Activated effector memory CD4-positive, alpha-beta T cell treated with anti-CD3 and anti-CD28 coated beads, Interleukin-2, amount 50 U/mL, for 16 hours (primary cell): ENCODE measurements at places on chromosomes 6 and 20.

GRCh38 chr20:44598423-44599305, 16.3 kb downstream of the PKIG start:
- no peak for DNase-seq

- no peak for DNase-seq
These were observed 96.9 kb upstream of the FOXQ1 start for GRCh38 chr6:1215023-1215422.

- DNase-seq: no peak
These were observed 193.8 kb downstream of the SMOC2 start for GRCh38 chr6:168634541-168635328.

DNA sequence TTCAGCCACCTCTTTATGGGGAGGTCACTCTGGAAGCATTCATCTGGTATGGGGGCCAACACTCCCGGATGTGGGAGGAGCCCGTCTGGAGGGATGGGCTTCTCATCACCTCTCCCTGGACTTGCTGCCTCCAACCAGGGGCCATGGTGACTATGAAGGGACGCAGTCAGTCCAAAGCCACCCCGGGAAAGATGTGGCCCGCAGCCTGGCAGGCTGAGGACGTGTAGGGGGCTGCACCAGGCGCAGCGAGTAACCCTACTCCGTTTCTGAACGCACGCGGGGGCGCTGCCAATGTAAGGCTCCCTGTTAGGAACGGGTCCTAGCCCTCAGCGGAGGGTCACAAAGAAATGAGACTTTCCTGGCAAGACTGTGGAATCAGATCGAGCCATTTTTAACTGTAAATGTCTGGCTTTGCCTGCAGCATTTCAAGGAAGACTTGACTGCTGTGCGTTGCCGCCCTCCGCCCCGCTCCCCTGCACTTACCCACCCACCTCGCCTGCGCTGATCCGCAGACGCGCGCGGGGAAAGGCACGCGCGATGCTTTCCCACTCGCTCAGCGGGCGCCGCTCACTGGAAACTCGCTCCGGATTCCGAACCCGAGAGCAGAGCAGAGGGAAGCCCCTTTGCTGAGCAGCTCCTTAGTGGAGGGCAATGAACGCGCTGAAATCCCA, 55.1 kb downstream of the IL20RA start:
- DNase-seq: no peak

- no peak for DNase-seq
These were observed 4.1 kb downstream of the PRR18 start for GRCh38 chr6:166304106-166304505.

GRCh38 chr6:6393069-6393529, 72.6 kb upstream of the F13A1 start:
- no peak for DNase-seq

GRCh38 chr20:16052456-16052855, 520.8 kb downstream of the KIF16B start:
- no peak for DNase-seq

DNA sequence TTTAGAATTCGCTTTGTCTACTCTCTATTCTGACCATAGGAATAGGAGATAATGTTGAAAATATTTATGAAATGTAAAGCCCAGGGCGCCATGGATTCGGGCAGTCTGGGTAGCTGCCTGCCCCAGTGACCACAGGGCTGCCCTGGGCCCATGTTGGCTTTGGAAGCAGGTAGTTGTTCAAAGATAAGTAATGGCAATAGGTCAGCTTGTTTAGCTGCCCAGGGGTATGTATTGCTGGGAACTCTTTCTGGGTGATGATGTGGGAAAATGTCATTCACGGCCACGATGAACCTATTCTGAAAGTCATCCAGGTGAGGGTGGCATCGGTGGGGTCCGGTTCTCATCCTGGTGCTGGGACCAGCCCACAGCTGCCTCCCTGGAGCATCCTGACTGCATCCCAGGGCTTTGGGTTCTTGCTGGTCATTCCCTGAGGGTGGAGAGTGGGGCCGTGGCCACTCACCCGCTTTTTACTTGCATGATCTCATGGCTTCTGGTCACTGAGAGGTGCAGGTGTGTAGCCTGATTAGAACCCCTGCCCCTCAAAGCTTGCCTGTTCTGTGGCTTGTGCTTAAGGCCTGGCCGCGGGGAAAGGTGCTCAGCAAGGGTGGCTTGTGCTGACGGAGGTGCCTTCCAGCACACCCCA, 102.8 kb downstream of the ERMARD start:
- DNase-seq: no peak

- no peak for DNase-seq
These were observed 77.0 kb downstream of the YTHDF1 start for GRCh38 chr20:63138855-63139341.

DNA sequence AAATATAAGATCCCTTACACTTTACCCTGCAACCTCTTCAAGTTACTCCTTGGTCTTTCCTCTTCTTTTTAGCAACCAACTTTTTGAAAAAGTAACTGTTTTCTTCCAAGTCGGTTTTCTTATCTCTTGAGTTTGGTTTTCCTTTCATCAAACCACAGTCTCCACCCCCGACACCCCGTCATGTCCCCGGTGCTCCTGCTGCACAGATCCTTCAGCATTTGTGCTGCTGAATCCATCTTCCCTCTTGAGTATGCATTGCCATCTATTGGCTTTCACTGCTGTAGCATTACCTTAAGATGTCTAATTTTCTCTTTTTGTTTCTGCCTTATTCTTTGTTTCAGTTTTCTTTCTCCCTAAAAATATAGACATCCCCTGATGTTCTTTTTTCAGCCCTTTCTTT, 11.9 kb upstream of the TNFRSF21 start:
- DNase-seq: no peak

DNA sequence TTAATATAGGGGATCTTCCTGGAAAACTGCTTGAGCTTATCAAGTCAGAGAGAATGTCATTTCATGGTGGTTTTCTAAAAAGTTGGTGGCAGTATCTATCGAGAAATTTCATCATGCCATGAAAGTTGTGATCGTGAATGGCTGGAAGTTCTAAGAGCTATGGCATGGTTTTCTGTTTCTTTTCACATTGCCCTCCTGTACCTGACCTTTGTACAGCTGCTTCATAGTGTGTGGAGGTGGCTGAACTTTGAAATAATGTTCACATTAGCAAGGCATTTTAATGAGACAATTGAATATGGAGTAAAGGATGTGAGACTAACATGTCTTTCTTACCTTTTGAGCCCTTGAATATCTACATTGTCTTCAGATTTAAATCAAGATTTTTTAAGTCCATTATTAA, 278.2 kb upstream of the ID4 start:
- DNase-seq: no peak

- DNase-seq: no peak
These were observed 44.1 kb downstream of the SNX9 start for GRCh38 chr6:157867155-157867559.

GRCh38 chr6:45614488-45615285, 237.0 kb upstream of the SUPT3H start:
- no peak for DNase-seq

GRCh38 chr20:37526839-37527637, 638 bp downstream of the BLCAP start:
- DNase-seq: peak; percentile 58

GRCh38 chr6:28615955-28616747, 90.5 kb downstream of the GPX5 start:
- DNase-seq: no peak

GRCh38 chr6:85460921-85461797, 11.3 kb downstream of the NT5E start:
- no peak for DNase-seq

DNA sequence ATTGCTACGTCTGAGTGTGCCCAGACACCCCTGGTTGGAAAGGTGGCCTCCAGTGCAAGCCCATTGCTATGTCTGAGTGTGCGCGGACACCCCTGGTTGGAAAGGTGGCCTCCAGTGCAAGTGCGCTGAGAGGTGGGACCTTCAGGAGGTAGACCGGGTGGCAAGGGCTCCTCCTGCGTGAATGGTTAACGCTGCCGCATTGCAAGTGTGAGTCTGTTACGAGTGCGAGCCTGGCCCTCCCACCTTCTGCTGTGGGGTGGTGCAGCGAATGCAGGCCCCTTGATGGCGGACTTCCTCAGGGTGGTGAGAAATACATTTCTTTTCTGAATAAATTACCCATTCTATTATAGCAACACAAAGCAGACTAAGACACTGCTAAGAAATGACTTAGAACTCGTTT, 208.8 kb downstream of the DLL1 start:
- DNase-seq: peak; percentile 25

GRCh38 chr20:48995589-48995988, 50.5 kb upstream of the CSE1L start:
- DNase-seq: no peak

GRCh38 chr6:220721-221475, 71.4 kb upstream of the DUSP22 start:
- no peak for DNase-seq

DNA sequence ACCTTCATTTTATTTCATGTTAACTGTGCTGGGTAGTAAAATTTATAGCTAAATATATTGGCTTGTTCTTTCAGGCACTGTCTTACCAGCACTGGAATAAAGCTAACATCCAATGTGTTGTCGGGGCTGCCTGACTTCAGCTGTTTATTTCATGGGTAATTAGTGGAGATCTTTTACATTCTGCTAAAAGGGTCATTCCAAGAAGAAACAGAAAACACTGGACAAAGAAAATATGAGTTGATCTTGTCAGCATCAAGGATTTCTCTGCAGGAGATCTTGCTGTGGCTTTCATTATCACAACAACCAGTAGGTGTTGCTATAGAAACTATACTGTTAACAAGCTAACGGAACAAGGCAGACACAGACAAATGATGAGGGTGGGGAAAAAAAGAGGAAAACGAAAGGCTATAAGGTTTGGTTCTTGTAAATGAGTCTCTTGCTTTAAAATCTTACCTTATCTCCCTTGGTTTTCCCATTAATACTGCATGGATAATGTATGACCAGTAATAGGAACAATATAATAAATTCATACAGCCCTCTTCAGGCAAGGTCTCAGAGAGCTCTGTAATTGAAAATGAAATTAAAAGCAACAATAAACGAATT, 206.8 kb downstream of the SIM1 start:
- no peak for DNase-seq

DNA sequence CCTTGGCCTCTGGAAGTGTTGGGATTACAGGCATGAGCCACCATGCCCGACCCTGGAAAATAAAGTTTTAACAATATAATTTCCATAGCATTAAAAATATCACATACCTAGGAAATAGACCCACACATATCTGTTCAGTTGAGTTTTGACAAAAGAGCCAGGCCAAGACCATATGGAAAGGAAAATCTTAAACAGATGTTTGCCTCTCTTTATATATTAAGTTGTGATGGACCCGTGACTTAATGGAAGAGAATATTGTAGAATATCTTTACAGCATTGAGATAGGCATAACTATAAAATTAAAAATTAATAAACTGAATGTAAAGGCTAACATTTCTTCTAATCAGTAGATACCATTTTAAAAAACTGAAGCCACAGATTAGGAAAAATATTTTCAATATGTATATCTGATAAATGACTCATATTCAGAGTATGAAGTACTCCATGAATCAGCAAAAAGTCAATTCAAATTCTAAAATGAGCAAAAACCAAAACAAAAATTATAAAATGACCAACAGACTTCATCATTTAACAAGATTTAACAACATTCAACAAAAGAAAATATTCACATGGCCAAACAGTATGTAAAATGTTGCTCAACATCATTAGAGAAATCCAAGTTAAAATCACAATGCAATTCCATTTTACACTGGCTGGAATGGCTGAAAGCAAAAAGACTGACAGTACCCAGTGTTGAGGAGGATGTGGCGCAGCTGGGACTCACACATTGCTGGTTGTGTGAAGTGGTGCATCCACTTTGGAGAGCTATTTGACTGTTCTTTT, 43.3 kb downstream of the GTF2H5 start:
- no peak for DNase-seq

- DNase-seq: no peak
These were observed 18.4 kb downstream of the TTK start for GRCh38 chr6:80022803-80023202.

GRCh38 chr20:24767623-24768100, 181.4 kb upstream of the CST7 start:
- peak; percentile 55 for DNase-seq

- DNase-seq: no peak
These were observed 236.7 kb downstream of the PAX1 start for GRCh38 chr20:21941941-21942805.

- DNase-seq: no peak
These were observed 94.0 kb upstream of the SLC2A12 start for GRCh38 chr6:134146268-134147033.

GRCh38 chr6:9831783-9832182, 583.1 kb downstream of the TFAP2A start:
- no peak for DNase-seq

DNA sequence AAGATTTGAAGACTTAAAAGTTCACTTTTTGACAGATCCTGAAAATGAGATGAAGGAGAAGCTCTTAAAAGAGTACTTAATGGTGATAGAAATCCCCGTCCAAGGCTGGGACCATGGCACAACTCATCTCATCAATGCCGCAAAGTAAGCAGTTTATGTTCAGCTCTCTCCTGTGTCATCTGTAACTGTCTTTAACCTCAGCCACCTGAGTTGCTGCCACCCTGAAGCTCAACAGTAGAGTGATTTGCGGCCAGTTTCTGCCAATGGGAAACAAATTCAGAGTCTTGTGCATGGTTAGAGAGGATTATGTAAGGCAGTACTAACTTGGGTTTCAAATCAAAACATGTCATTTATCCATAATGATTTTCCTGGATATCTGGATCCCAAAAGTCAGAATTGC, 10.1 kb downstream of the TNFAIP3 start:
- no peak for DNase-seq

DNA sequence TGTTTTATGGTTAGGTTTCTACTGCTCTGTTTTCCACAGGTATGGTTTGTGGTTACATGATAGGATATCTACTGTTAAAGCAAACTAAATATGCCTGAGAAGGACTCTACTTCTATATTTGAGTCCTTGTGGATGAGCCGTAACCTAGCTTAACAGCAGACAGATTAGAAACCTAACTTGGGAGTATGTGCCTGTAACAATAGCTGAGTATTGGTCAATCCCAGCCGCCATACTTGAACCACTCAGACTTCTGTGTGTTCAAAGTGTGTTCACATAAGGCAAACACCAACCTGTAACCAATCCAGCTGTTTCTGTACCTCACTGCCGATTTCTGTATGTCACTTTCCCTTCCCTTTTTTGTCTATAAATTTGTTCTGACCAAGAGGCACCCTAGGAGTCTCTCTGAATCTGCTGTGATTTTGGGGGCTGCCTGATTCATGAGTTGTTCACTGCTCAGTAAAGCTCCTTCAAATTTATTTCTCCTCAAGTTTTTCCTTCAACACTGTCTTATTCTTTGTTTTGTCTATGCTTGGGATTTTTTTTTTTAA, 37.1 kb downstream of the PHF3 start:
- no peak for DNase-seq

GRCh38 chr6:161198783-161199460, 74.9 kb downstream of the AGPAT4 start:
- no peak for DNase-seq

- DNase-seq: peak; percentile 66
These were observed 9.4 kb upstream of the HLA-DQA1 start for GRCh38 chr6:32627831-32628230.
